ENCODE measurements at places on chromosomes 12 and 14.
A peak's percentile ranks its signal among the peaks of the same experiment; 100 is the strongest.

GRCh38 chr12:89135976-89136634 lies 216.2 kb downstream of the DUSP6 start:
- no peak for DNase-seq

DNA sequence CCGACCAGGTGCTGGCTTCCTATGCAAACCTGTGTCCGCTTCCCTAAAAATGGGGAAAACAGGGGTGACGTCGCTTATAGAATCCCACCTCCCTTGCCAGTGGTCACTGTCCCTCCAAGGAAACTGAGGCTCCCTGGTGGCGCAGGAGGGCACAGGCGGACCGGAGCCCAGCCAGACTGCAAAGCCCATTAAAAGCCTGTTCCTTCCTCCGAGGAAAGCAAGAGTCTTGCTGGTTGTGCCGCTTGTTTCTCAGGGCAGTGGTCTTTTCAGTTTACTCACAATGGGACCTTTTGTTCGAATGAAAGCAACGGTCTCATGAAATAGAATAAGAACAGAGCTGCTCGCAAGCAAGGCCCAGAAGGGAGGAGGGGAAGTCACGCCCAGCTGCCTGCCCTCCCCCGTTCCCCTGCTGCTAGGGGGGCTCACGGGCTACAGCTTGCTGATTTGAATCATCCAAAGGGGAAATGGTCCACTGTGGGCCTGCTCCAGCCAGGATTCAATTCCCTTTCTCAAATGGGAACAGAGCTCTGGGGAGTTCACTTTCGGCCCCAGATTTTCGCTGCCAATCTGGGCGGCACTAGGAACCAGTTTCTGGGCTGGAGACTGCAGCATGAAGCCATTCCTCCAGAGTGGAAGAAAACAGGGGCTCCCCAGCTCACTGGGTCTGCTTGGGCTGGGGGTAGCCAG lies 4.6 kb upstream of the SELPLG start:
- peak; percentile 47 for DNase-seq

DNA sequence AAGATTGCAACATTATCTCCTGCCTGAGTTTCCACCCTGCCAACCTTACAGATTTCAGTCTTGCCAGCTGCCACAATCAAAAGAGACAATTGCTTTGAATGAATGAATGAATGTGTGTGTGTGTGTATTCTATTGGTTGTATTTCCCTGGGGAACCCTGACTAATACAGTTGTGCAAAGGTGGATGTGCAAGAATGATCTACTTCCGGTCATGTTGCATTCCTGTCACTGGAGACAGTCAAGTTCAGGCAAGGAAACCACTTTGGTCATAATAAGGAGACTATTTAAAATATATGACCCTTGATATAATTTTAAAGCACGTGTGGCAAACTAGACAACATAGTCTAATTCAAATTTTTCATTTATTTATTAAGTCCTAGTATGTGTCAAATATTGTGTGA lies 13.1 kb downstream of the RERG start:
- DNase-seq, result no peak

DNA sequence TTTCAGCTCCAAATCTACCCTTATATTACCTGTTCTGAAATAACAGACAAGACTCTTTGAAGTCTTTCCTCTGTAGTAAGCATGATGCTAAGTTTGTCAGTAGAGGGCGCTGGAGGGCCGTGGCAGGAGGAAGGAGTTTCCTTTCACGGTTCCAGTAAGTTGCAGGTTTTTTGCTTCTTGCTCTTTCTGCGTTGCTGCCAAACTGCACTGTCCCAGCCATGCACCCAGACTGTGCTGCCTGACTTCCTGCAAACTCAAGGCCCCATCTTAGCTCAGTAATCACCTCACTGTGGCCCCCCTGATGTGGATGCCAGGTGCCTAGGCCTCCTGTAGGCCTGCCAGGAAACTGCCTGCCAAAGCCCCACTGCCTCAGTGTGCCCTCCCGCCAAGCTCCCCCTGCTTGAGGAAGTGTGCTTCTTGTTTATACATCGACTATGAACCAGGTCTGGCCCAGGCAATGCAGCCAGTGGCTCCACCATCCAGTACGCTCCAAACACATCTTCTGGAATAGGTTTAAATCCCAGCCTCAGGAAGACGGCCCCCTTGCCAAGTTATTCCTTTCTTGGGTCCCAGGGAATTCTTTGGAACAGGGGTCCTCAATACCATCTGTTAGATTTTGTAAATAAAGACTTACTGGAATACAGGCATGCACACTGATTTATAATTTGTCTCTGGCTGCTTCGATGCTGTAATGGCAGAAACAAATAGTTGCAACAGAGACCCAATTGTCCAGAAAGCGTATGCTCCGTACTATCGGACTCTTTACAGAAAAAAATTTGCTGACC lies 193.7 kb upstream of the LRIG3 start:
- peak; percentile 84 for DNase-seq

GRCh38 chr14:99971941-99972747 lies 93.1 kb upstream of the EVL start:
- no peak for DNase-seq

DNA sequence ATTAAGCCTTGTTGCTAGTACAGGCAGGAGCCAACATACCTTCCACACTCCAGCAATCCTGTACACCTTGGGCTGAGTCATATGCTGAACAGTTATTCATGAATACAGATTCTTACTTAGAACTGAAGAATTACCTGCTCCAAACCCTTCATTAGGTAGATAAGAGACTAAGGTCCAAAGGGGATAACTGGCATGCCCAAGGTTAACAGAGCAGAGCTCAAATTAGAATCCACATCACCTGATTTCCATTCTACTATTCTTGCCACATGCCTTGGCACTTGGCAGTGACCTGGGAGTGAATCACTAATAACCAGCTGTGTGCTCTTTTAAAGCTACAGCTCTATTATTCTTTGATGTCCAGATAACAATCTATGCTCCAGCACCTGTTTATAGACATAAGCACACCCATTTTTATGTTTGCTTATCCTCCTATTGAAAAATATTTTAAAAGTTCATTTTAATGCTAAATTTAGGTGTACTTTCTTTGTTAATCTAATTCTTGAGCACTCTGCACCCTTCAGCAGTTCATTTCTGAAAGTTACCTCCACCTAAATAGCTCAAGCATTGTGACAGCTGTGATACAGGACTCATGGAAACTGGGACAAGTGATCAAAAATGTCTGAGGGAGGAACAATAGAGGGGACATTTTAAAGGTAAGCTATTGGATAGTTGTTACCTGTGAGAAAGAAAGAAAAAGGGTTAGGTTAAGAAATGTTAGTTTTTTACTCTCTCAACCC lies 19.4 kb downstream of the LPCAT3 start:
- no peak for DNase-seq

- no peak for DNase-seq
Observed at GRCh38 chr12:22103418-22103817, 57.4 kb downstream of the CMAS start.

- DNase-seq, result no peak
Observed at GRCh38 chr14:77641534-77642341, 25.3 kb upstream of the SPTLC2 start.

DNA sequence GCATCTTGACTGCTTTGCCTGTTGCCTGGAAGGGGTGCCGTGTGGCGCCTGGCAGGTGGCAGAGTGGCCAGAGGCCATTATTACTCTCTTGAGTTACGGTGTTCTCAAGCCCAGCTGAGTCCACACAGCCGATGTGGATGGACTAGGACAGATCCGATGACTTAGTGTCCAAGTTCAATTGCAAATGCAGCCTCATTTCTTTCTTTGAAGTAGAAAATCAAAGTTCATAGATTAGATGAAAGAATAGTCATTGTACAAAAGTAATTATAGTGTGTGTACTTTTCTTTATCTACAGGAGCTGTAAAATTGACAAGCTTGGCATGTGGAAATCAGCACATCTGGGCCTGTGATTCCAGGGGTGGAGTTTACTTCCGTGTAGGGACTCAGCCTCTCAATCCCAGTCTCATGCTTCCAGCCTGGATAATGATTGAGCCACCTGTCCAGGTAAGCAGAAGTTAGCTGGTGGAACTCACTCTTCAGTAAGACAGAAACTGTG lies 44.7 kb downstream of the ANKRD9 start:
- no peak for DNase-seq

DNA sequence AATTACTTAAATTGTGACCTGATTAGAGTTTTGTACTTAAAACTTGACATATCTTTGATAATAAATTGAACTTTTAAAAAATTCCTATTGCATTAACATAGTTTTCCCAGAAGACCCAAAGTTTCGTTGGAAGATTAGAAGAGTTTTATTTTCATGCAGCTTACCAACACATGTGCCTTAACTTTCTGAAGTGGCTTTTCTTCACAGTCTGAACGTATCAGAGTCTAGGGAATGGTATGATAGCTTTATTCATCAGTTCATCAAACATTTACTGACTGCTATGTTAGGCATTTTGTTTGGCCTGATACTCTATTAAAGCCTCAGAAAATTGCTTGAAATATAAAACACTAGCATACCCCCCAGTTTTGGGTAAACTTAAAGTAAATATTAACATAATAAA lies 65.2 kb downstream of the MARK3 start:
- DNase-seq, result no peak

DNA sequence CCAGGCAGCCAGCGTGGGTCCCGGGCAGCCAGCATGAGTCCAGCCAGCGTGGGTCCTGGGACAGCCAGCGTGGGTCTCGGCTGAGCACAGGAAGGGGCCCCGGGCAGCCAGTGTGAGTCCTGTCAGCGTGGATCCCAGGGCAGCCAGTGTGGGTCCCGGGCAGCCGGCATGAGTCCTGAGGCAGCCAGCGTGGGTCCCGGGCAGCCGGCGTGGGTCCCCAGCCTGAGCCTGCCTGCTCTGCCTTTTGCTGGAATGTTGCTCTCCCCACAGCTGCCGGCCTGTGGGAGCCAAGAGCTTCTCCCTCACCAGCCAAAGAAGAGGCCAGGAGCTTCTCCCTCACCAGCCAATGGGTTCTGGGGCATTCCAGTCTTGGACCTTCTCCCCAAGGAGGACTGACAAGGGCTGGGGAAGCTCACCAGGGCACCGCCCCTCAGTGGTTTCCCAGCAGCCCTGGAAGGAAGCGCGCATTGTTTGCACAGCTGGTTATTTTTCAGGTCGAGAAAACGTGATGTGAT lies 15.0 kb upstream of the RFLNA start:
- no peak for DNase-seq

GRCh38 chr14:103576371-103577024 lies 13.7 kb downstream of the COA8 start:
- DNase-seq, result peak; percentile 73

DNA sequence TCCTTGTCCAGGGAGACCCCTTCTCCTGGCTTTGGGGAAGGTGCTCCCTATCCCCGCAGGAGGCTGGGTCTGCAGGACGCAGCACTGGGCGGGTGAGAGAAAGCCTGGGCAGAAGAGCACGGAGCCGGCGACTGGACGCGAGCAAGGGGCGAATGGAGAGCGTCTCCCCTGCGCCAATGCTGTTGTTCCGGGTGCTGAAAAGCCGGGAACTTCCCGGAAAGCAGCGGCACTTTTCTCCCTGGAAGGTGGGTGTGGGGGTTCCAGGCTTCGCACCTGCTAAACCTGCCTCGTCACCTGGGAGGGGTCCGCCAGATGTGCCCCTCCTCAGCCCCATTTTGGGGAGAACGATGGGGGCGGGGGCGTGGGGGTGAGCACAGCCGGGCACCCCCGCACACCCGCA lies 417.1 kb upstream of the TMTC1 start:
- peak; percentile 32 for DNase-seq

- DNase-seq, result no peak
Observed at GRCh38 chr12:105927564-105927963, 211.2 kb downstream of the NUAK1 start.

DNA sequence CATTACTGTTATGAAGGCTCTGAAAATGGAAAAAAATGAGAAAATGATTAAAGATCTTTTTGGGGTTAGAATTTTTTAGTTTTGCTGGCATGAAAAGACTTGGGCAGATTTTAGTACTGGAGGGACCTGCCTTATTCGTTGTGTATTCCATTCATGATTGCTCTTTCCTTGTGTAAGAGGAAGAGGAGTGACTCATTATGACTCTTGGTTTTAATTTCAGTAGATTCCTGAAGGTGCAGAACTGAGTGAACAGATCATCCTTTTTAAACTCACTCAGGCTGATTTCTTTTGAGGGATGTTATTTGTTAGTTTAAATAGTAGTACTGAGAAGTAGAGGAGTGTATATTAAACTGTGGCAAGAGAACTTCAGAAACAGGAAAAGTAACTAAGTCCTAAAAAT lies 41.6 kb downstream of the AKAP6 start:
- DNase-seq, result no peak

DNA sequence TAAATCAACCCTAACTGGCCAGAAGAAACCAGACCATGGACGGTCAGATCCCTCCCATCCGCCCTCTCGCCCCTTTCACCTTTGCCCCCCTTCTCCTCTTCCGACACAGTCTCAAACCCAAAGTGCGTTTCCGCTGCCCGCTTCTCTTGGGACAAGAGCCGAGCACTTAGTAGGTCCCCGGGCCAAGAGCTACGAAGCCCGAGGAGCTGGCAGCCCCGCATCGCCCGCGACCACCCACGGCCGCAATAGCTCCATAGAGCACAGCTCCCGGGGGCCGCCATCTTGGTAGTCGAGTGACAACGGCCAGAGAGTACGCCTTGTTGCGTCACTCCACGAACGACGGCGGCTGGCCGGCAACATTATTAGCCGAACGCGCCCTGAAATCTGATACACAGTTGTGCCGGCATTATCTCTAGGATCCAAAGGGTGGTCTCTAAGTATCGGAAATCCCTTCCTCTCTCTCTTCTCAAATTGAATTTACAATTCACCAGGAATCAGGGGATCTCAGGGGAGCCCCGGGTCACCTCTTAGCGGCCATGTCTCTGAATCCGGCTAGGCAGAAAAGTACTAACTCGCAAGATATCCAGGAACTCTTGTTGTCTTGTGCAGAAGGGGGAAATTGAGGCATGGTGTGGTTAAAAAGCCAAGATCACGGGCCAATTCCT lies at the start of gene COQ5:
Gene COQ5, minus strand, starts transcription at position 298 of the 665 bp plus-strand sequence. Its CDS starts 17 bp downstream, at position 281.
- peak; percentile 90 for DNase-seq

- no peak for DNase-seq
Observed at GRCh38 chr12:116090516-116090915, 187.0 kb downstream of the MED13L start.

DNA sequence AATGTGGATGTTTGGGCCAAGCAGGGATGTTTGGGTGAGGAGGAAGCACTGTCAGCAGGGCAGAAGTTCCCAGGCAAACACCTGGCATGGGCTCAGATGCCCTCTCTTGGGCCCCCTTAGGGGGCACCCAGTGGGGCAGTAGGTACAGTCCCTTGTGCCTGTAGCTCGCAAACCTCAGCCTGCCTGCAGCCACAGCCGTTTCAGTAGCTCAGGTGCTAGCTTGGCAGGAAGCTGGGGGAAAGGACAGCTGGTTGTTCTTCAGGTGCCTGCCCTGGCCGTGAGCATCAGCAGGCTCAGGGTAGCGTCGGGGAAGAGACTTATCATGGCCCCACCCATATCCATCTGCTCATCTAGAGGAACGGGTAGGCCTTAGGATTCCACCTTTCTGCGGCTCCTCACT lies 67.5 kb downstream of the B4GALNT3 start:
- DNase-seq, result no peak

DNA sequence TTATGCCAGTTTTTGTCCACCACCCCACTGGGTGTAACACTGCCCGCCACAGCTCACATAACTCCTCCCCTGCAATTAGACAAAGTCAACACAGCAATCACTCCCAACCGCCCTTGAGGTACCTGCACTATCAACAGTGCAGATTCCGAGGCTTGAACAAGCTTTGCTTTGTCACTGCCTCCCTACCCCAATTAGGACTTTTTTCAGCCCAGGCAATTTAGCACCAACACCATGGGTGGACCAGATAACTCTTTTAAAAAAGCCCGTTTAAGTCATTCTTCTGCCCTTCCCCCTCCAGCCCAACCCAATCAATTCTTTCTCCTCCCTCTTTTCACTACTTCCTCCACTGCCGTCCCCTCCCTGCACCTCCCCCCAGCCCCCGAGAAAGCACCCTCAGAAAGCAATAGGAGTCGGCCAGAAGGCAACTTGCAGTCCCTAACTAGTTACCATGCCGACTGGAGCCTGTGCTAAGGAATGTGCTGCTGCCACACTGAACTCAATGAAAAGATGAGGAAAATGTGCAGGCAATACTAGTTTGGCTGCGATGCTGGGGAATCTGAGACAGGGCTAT lies 45.7 kb upstream of the OTX2 start:
- DNase-seq, result peak; percentile 42
